ENCODE measurements at places on chromosomes 7 and 10.

- no peak for DNase-seq
These were observed 33.0 kb upstream of the AGR3 start for GRCh38 chr7:16914771-16915170.

DNA sequence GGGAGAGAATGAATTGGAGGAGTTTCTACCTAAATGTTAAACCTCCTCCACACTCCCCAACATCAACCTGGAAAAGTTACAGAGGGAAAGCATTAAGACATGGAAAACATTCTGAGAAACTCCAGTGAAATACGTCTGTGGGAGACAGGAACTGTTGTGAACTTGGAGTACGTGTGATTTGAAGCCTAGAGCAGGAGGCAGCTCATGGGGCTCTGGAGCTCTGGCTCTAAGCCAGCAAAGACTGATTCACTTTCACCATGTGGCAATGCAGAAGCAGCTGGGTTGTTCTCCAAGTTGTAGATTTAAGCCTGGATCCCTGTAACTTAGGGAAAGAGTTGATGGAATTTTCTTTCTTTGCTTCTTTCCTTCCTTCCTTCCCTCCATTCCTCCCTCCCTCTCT lies 503.2 kb downstream of the NRG3 start:
- DNase-seq: no peak

DNA sequence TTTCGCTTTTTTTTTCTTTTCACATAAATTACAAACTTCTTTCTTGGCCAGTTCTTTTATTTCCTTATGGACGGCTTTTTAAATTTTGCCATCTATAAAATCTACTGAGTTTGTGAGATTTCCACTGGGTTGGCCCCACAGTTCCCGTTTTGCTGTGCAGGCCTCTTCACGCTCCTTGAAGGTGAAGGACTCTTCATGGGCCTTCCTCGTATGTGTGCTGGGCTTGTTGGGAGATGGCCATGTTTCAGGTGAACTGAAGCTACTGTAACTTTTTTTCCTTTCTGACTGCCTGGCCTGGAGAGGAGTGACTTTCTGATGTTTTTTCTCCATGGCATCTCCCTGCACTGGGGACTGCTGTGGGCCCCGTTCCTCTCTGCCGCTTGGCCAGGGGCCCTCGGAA lies 262.4 kb downstream of the COBL start:
- no peak for DNase-seq

- DNase-seq: no peak
These were observed 9.8 kb upstream of the SP8 start for GRCh38 chr7:20796500-20796899.

DNA sequence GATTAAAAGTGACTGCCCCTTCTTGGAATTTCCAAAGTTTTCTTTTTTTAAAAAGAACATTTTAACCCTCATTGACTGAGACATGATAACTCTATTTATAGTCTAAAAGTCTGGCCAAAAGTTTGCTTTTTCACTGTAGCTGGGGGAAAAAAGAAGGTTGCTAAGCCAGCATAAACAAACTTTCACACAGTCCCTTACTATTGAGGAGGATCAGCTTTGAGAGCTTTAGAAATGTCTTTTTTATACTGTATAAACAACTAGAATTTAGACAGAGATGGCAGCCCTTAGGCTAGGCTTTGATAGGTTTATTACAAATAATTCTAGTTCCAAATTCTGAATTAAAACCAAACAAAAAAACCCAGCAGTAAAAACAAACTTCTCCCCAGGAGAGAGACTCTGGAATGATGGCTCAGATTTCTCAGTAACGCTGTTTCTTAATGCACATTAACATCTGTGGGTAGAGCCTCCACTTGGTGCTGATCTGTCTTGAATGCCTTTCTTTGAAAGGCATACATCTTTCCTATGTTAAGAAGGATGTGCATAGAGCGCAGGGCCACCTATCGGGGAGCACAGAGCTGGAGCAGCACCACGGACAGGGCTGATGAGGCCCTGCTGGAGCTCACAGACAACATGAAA lies 100.9 kb upstream of the PDLIM1 start:
- no peak for DNase-seq

GRCh38 chr10:79159785-79160184 lies 91.0 kb downstream of the ZMIZ1 start:
- DNase-seq: no peak

DNA sequence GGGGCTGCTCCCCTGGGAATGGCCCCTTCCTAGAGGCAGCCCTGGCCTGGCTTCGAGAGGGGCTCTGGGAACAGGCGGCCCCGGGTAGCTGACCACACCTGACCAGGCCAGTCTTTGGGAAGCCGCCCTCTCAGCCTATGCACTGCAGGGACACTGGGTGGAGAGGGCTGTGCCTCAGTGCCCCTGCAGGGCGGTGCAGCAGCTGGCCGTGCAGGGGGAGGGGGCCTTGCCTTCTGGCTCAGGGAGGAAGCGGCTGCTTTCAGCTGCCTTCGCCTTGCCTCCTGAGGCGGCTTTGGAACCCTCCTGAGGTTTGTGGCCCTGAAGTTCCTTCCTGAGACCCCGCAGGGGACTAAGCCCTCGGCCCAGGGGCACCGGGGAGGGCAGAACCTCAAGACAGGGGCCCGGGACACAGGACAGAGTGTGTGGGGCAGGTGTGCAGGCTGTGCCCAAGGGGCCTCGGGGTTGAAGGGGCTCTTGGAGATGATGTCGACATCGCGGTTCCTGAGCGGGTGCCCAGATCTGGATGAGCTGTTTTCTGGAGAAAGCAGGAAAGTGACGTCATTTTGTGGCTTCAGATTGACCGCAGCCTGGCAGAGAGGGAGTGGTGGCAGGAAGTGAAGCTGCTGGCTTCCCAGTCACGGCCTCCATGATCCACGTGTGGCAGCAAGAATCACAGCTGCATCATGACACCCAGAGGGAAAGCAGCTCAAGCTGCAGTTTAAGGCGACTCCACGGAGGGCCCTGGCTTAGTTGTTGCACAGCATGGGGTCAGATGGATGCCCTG lies 17.7 kb downstream of the ADAM8 start:
- no peak for DNase-seq

- DNase-seq: no peak
These were observed 134.6 kb downstream of the CHRM2 start for GRCh38 chr7:137003086-137003485.

DNA sequence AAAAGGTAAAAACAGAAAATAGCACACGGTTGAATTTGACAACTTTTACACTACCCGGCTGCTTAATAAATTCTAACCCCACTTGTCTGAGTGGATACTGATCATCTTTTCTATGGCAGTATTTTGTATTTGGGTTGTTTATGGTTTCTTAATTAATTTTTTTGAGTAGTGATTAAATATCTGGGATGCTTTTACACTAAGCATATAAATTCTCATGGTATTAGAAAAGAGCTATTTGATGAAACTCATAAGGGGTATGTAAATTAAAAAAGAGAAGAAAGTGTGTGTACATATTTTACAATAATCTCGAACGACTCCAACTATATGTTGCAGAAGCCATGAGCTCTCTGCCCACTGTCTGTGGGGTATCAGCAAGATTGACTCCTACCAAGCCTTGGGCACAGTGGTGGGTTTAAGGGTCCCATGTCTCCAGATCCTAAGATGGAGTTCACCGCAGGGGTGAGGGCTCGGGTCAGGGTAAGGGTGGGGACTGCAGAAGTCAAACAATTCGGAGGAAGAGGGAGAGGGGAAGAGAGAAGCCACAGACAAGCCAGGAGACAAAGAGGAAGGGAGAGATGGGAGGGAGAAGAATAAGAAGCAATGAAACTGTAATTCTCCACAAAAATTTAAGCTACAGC lies 7.6 kb upstream of the HOXA13 start:
- DNase-seq: no peak

DNA sequence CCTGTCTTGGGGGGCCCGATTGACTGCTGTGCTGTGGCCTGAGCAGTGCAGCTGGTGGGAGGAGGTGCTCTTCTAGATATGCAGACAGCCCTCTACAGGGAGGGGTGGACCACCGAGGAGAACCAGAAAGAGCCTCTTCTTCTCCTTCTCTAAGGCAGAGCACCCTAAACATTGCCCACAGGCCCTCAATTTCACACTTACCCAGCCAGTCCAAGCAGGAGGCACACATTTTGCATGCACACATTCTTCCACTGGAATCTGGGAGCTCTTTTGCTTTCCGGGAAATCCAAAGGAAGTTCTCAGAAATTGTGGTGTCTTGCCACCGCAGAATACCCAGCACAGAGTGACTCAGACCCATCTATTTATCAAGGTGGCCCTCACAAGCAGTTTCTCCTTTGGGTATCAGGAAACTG lies 45.8 kb downstream of the EEPD1 start:
- no peak for DNase-seq

DNA sequence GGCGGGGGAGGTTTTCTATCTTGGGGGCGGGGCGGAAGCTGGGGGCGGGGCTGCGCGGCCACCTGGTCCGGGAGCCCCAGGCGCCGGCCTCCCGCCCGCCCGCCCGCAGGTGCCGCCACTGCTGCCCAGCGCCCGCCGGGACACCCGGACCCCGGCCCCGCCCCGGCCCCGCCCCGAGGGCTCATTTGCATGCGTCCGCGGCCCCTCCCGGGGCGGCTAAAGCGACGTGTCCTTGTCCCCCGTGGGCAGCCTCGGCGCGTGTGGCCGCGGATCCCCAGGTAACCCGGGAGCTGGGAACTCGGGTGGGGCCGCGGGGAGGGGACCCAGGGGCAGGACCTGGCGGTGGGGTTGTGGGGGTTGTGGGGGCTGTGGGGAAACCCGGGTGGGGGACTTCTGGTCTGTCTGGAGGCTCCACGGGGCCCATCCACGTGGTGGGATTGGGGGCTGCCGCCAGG lies at the start of gene BHLHA15:
BHLHA15 (plus strand) TSS at position 219 of the 455 bp plus-strand sequence. CDS start 871 bp downstream, outside the sequence.
- DNase-seq: no peak

DNA sequence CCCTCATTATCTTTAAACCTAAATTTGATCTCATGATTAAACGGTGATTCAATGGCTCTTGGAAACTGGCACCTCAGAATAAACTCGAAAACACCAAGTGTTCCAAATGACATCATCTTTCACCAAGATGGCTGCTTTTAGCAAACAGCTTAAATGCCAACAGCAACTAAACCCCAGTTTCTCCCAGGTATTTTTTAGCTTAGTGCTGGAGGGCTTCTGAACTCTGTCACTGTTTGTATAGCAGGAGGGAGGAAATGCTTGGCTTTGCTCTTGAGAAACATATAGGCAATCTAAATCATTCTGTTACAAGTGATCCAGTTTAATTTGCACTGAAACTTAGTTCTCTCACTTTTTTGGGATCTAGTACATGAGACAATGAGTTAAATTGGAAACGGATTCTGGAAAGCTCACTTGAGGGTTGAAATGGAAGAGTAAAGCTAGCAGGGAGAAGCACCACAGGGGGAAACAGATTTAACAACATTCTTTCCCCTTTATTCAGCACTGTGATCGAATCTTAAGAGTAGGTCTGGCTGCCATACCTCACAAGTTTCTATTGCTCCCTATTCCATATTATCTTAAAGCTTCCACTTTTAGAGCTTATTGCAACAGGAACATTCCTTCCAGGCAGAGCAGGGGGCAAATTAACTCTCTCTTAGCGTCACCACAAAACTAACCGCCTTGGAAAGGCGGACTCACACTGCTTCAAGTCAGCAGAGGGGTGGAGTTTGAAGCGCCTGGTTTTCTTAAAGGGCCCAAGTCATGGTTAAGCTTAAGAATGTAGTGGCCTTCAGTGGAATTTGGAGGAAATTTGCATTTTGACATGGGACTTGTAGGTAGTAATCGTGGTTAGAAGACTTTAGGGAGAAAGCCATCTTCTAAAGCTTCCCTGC lies 1.8 kb upstream of the CCDC6 start:
- DNase-seq: peak; percentile 43

DNA sequence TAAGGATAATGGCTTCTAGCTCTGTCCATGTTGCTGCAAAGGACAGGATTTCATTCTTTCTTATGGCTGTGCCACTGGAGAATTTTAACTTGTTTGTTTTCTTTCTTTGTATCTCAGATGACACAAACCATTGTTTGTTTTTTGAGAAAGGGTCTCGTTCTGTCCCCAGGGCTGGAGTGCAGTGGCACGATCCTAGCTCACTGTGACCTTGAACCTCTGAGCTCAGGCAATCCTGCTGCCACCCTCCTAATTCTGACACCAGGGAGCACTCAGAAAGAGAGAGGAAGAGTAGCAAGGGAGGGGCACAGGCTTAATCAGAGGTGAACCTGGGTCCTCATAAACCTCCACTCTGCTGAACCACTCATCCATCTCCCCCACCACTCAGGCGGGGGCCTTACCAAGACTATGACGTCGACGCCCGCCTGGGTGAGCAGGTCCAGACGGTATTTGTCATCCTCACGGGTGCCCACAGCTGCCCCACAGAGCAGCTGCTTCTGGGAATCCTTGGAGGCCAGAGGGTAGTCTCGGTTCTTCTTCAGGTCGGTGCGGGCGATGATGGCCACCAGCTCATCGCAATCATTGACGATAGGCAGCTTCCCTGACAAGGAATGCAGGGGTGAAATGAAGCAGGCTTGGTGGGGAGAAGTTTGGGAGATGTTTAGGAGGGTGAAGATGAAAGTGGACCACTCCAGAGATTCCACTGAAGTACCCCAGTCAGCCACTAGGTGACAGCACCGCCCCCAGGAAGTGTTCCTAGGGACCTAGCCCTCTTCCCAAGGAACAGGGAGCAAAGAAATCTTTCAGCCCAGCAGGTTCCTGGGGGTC lies 11.6 kb downstream of the IMPDH1 start:
- no peak for DNase-seq

- DNase-seq: no peak
These were observed 4.8 kb downstream of the FSCN3 start for GRCh38 chr7:127598318-127598717.

DNA sequence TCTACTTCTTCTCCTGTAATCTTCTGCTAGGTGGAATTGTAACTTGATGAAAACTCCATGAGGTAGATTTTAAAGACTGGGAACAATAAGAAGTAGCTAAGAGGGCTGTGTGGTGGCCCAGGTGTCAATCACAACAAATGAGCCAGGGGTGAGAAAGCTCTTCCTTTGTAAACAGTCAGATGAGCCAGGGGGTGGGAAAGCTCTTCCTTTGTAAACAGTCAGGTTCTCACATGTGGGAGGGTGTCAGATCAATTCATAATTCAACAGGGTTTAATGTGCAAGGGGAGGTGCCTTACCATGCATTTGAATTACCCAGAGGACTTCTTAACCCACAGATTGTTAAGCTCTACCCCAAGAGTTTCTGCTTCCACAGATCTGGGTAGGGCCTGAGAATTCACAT lies 312.4 kb upstream of the AUTS2 start:
- no peak for DNase-seq

GRCh38 chr10:117442944-117443685 lies 67.9 kb upstream of the PDZD8 start:
- no peak for DNase-seq

DNA sequence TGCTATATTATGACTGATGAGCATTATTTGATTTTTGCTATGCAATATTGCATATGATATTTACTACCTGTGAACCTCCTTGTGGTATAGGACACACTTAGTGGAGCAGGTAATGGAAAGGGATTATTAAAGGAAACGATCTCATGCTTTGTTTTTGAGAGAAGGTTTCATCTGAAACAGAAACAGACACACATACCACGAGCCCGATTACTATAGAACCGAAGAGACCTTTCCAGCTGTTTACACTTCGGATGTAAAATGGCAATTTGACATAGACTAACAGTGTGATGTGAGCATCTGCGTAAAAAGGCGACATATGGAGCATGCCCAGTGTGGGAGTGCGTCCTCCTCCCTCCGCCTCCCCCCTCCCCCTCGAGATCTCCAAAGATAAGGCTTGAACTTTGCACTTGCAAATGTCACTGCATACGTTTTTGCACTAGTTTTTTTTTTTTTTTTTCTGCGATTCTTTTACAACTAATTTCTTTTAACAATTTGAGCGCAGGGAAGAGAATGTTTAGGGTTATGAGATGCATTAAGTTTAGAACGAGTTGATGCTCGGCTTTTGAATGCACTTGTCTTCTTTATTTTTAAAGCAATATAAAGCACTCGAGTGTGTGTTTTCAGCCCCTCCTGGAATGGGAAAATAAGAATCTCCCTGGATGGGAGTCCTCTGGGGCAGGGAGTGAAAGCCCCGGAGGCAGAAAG lies 251.0 kb downstream of the NSUN6 start:
- peak; percentile 15 for DNase-seq

GRCh38 chr7:84091318-84091717 lies 103.3 kb downstream of the SEMA3A start:
- DNase-seq: no peak
